ENCODE measurements at places on chromosomes 12 and 14.

- DNase-seq, result no peak
These were observed 13.3 kb downstream of the PPP4R3A start for GRCh38 chr14:91496790-91497189.

DNA sequence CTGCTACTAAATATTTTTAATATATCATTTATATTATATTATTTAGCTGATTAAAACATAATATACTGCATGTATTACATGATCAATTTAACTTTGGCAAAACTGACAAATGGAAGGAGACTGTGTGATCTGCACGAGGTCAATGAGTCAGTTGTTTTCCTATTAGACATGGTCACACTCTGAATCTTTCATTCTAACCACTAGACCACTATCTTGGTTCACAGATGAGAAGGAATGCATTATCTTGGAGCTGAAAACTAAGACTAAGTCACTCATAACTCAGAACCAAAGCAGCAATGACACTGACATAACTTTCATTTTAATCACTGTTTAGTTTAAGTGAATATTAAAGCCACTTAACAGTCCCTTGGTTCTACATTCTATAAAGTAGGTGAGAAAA is 37.4 kb downstream of the GNPTAB start:
- DNase-seq, result peak; percentile 60

DNA sequence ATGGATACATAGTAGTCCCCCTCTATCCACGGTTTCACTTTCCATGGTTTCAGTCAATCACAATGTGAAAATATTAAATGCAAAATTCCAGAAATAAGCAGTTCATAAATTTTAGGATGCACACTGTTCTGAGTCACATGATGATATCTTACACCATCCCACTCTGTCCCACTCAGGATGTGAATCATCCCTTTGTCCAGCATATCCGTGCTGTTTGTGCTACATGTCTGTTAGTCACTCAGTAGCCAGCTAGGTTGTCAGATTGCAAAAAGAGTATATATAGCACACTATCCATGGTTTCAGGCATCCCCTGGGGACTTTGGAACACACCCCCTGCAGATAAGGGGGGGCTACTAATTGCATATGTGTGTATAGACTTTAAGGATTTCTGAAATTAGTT is 8.1 kb upstream of the NAA30 start:
- peak; percentile 82 for DNase-seq

DNA sequence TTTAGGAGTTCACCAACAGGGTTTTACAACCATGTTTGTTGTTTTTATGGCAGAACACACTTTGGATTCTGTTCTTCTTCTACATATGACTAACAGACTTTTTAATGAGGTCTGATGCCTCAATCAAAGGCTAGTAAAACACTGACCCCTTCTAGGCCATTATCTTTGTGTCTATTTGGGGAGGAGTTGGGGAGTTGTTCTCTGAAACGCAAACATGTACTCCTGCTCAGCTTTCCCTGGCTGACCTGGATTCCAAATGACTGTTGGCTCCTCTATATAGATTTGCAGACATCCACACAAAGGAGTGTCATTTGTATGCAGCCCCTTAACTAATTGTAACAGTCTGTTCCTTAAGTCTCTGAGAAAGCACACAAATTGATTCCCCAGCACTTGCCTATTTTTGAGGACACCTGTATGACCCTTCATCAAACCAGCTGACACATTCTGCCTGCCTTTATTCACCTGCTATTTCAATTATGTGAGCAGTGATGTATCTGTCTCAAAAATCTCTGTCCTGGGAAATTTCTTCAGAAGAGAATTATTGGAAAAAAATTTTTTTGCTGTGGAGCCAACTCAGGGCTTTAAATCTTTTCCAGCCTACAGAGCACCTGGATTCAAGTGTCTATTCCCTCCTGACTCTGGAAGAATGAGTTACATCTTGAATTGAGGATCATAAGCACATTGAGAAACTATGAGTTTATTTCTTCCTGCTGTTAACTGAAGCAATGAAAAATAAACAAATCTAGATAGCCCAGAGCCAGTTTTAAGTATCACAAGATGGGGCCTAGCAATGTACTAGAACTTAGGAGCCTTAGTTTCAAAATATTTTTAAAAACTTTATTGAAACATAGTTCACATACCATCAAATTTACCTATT is 417.2 kb downstream of the RAD51B start:
- DNase-seq, result no peak

GRCh38 chr14:103126873-103127304 is 3.6 kb downstream of the TNFAIP2 start:
- no peak for DNase-seq

DNA sequence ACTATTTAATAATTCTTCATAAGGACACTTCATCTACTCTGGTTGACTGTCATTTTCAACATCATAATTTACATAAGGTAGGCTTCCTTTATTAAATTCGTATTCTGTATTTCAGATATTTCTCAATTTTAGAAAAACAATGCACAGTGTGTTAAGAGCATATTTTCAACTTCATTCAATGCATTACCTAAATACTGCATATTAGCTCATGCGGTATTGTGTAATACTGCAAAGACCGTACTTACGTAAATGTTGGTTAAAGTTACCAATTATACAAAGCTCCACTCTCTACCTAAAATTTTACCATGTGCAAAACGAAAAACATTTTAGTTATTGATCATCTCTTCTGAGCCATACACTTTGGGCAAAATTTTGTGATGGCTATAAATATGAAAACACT is 62.8 kb downstream of the EXOC5 start:
- DNase-seq, result no peak

- no peak for DNase-seq
These were observed 509 bp downstream of the PLEKHG6 start for GRCh38 chr12:6310771-6311610.

DNA sequence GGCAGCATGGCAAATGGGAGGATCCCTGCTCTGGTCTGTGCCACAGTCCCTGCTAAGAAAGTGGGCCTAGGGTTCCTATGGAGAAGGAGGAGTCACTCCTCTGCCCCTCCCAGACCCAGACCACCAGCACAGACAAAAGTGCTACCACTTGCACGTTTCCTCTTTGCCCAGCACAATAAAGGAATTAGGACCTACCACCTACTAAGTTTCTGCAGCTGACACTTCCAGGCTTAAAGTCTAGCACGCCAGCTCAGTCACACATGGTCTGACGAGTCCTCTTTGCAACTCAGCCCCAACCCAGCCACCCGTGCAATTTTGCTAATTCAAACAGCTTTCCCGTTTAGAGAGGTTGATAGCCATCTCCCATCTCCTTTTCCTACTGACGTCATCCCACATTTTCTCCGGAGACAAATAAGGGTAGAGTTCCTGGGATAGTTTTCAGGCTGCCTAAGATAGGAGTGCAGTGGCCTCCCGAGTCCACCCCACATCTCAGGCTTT is 66.2 kb upstream of the PTGR2 start:
- peak; percentile 79 for DNase-seq

- DNase-seq, result no peak
These were observed 36.8 kb downstream of the ANKRD9 start for GRCh38 chr14:102472791-102473150.

- DNase-seq, result no peak
These were observed 55.5 kb downstream of the KCNA5 start for GRCh38 chr12:5099136-5099535.

- peak; percentile 78 for DNase-seq
These were observed 16.0 kb downstream of the FNTB start for GRCh38 chr14:65002586-65003210.

DNA sequence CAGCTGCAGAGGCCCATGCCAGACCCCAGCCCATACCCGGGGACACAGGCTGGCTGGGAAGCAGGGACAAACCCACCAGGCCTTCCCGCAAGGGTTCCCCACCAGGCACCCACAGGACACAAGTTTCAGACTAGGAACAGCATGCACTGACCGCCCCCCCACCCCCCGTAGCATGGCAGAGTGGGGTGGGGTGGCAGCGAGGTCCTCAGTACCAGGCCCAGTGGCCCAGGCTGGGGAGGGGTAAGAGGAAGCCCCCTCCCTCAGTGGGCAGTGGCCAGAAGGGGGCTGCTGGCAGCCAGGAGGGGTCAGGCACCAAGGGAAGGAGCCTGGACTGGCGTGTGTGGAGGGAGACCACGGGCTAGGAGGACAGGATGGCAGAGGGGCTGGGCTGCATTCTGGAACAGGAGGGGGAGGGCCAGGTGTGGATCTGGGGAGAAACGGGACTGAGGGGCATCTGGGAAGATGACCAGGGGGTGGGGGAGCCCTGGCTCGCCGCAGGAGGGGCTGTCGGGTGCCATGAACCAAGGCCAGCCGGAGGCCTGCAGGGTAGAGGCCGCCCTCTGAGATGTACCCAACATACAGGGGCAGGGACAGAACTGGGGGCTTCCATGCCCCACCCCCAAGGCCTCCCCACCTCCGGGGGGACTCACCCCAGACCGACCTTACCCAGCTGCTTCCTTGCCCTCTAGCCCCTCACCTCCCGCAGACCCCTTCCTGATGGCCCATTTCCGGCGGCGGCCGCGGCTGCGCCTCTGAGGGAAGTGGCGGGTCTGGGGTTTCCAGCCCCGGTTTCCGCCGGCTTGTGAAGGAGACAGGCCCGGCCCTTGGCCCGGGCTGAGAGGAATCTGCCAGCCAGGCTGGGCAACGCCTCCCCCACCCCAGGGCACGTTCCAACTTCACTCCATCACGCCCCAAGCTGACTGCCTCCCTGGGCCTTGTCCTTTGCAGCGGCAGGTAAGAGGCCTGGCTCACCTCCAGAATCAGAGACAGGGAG is 5.6 kb upstream of the JAG2 start:
- no peak for DNase-seq

DNA sequence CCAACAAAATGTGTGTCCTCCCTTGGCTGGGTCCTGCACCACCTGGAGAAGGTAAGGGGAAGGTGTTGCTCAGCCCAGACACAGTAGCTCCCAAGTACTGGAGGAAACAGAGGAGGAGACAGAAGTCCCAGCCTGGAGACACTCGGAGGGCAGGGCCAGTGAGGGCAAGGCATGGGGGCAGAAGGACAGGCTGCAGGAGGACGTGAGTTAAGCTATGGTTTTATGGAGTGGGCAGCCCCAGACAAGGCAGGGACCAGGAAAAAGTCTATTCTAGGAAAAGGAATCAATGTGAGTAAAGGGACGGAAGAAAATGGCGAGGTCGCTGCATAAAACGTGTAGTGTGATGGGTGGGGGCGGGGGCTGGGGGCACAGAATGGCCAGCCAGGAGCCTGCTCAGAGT is 210.1 kb upstream of the DIO3 start:
- no peak for DNase-seq

DNA sequence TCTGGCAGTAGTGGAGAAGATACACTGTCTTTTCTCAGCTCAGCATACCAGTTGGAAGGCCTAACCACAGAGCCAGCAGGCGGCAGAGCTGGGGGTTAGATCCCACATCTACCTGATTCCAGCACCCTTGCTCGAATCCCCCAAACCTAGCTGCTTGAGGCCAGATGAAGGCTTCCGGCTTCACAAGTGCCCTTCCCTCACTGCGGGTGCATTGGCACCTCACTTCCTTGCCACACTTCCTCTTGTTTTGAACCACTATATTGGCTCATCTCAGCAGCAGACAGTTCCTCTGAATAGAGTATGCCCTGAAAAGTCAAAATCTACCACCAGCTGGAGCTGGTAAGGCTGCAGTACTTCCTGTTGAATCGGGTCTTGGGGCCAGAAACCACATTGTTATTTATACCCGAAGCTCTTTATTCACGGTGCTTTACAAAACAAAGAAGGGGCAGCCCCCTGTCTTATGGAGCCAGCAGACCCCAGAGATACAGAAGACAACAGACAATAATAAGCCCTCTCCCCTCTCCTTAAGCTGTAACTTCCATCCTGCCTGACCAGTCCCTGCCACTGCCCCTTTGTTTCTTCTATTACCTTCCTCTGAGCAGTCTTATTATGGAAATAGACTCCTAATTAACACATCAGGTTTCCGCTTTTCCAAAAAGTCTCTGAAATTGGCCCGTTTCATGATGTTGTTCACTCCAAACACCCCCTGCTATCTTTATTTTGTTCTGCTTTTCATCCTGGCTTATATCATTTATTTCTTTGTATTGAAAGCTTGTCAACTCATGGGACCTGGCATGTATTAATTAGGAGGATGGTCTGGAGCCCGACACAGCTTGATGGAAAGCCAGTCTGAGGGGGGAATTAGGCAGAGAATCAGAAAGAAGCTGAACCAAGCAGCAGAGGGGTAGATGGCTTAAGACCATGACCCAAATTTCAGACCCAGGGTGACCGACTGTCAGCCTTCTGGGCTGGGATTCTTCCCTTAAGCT is 233.5 kb downstream of the EFCAB11 start:
- no peak for DNase-seq

DNA sequence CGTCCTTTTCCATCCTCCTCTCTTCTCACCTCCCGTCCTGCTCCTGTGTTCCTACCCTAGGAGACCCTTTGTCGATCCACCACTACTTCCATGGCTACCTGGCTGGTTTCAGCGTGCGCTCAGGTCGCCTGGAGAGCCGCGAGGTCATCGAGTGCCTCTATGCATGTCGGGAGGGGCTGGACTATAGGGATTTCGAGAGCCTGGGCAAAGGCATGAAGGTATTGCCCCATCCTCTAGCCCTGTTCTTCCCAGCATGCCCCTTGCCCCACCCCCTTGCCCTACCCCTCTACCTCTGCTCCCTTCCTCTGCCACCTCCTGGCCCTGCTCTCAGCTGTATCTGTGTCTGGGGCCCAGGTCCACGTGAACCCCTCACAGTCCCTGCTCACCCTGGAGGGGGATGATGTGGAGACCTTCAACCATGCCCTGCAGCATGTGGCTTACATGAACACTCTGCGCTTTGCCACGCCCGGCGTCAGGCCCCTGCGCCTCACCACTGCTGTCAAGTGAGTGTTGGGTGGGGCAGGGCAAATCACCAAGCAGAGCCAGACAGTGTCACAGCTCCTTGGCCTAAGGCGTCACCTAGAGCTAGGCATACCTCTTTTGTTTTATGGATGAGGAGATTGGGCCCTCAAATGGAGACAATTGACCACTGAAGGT is 12.8 kb downstream of the CLSTN3 start:
- no peak for DNase-seq

DNA sequence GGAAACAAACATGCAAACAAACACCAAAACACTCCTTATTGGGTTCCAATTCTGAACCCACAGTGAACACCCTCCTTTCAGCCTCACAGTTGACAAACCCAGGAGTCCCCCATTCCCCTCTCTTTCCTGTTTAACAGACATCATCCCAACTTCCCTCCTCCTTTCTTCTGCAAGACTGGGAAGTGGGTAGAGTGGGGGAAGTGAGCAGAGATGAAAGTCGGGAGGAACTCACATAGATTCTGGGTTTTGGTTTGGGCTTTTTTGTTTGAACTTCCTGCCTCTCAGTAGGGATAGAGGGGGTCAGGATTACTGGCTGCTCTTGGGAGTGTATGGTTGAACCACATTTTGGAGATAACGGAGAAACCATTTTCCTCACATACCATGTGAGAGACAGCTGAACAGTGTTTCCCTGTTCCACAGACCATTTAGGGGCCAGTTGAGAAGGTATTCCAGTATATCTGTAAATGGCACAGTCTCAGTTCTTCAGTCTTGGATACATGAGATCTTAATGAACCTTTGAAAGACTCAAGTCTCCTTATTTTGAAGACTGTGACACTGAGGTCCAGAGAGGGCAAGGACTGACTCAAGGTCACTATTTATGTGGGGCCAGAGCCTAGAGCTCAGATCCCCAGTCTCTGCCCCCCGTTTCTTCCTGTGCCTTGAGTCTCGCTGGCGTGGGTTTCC is 3.9 kb upstream of the GPR84 start:
- no peak for DNase-seq
